Left cardiac atrium (tissue), 4 donors: ENCODE measurements at places on chromosomes 13 and 19.

- no peak for DNase-seq
Measured at GRCh38 chr19:362154-362553, 17.6 kb upstream of the MIER2 start.

DNA sequence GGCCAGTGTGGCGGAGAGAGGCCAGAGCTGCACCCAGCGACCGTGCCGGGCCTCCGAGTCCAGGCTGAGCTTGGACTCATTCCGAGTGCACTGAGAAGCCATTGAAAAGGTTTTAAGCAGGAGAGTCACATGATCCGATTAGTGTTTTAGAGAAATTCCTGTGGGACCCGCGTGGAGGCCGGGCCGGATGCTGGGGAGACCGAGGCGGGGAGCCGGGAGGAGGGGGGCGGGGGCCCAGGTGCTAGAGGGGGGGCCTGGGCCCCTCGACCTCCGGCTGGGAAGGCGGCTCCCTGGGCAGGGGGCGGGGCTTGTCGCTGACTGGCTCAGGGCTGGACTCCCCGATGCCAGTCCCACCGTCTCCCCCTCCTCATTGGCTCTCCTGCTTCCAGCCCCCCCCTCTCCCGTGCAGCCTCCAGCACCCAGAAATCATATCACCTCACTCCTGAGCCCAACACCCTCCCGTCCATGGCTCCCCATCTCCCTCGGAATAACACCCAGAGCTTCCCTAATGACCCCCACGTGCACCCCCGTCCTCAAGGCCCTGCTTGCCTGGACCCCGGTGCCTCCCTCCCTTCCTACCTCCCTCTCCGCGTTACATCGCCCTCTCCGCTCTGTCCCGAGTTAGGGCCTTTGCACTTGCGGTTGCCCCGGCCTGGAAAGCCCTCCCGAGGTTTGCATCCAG is 5.2 kb upstream of the ZNF579 start:
- DNase-seq, result peak; percentile 85

- peak; percentile 44 for DNase-seq
Measured at GRCh38 chr19:5293612-5294378, 46.8 kb downstream of the PTPRS start.

GRCh38 chr19:18348171-18348570 is 7.8 kb downstream of the PGPEP1 start:
- DNase-seq, result no peak

- DNase-seq, result peak; percentile 67
Measured at GRCh38 chr19:51124729-51125128, at the start of gene SIGLEC9. Gene SIGLEC9 (plus strand): TSS chr19:51124906. CDS start chr19:51124975, 69 bp downstream.
